ENCODE measurements at places on chromosomes 3 and 15.
A peak's percentile ranks its signal among the peaks of the same experiment; 100 is the strongest.

- DNase-seq: peak; percentile 9
Measured at GRCh38 chr3:37967260-37967881, 23.2 kb upstream of the VILL start.

DNA sequence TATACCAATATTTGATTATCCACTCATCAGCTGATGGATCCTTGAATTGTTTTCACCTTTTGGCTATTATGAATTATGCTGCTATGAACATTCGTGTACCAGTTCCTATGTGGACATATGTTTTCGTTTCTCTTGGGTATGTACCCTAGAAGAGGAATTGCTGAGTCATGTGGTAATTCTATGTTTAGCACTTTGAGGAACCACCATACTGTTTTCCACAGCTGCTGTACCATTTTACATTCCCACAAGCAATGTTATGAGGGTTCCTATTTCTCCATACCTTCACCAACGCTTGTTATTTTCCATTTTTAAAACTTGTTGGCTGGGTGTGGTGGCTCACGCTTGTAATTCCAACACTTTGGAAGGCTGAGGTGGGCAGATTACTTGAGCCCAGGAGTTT lies 62.9 kb downstream of the RPLP1 start:
- DNase-seq: no peak

- DNase-seq: no peak
Measured at GRCh38 chr3:57948781-57949242, 59.4 kb upstream of the FLNB start.

- no peak for DNase-seq
Measured at GRCh38 chr3:80769683-80770082, 991.8 kb downstream of the GBE1 start.

DNA sequence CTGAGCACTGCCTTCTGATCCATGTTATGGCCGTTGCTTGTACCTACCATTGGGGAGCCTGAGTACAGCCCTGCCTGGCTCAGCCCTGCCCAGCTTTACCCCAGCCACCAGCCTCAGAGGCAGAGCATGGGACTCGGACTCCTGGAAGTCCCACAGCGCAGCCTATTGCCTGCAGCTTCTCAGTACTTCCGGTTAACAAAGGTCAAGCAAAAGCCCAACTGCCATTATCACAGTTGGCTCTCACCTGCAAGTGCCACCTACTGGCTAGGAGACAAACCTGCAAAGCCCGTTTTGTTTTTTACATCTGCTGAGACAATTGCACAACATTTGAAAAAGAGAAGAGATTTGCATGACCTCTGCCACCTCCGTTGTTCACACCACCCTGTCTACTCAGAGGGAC lies 1081.7 kb downstream of the NAALADL2 start:
- no peak for DNase-seq

DNA sequence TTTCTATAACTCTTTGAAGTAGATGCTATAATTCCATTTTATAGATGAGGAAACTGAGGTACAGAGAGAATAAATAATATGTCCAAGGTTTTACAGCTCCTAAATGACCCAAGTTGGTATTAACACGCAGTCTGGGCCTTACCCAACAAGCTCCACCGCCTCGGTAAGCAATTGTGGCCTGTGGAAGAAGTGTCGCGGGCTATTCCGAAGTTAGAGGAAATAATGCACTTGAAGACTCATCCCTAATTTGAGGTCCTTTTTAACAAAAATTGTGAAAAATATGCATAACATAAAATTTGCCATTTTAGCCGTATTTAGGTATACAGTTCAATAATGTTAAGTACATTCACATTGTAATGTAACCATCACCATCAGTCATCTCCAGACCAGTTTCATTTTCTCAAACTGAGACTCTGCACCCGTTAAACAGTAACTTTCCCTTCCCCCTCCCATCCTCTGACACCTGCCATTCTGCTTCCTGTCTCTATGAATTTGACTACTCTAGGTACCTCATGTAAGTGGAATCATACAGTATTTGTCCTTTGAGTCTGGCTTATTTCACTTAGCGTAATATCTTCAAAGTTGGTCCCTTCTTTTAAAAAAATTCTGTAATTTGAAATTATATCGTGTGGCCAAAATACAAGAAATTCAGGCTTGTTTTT lies 18.2 kb downstream of the IDH3A start:
- DNase-seq: no peak

DNA sequence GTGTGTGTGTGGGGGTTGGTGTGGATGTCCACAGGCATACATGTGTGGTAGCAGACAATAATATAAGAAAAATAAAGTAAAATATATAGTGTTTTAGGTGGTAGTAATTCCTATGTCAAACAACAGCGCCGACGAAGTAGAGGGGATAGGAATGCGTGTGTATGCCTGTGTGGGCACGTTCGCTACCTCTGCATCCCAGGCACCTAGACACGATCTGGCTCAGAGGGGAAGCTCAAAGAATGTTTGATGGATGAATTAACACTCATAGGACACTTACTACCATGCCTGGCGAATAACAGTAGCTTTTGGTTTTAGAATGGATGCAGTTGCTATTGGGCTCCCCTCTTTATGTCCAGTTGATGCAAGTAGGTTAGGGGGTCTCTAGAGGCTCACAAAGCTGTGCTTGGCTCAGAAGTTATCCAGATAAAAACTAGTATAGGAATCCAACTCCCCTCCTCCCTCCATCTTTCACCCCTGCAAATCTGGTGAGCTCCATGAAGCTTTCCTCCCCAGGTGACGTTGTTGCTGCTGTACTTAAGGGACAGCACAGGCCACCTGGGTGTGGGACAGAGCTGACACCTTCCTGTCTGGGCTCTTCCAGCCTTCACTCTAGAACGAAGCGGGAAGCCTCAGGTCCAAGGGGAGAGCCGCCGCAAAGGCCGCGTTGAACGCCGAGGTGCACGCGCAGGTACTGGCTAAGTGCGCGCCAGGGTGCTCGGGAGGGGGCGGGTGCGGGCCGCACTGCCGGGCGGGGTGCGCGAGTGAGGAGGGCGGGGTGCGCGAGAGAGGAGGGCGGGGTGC lies 192.6 kb upstream of the LYSMD4 start:
- DNase-seq: peak; percentile 72

GRCh38 chr3:146537603-146538002 lies 6.8 kb downstream of the PLSCR1 start:
- no peak for DNase-seq

DNA sequence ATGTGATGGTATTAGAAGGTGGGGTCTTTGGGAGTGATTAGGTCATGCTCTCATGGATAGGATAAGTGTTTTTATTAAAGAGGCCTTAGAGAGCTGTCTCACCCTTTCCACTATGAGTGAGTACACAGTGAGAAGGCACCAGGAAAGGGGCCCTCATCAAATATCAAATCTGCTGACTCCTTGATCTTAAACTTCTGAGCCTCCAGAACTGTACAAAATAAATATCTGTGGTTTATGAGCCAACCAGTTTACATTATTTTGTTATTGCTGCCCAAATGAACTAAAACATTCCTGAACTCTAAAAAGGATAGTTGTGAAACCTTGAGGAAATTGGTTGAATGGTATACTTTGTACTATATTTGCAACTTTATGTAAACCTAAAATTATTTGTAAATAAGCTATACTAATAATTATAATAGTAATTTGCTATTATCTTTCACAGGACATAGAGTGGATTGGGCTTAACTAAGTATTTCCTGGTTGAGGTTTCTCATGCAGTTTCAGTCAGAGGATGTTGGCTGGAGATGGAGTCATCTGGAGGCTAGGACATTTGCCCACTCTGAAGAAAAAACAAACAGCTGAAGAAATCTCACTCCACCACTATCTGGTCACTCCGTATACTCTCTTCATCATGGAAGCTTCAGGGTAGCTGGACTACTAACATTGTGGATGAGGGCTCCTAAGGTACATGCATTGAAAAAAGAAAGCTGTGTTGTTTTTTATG lies 1068.6 kb upstream of the CADM2 start:
- DNase-seq: no peak

GRCh38 chr3:177069514-177070329 lies 127.6 kb downstream of the TBL1XR1 start:
- no peak for DNase-seq

- no peak for DNase-seq
Measured at GRCh38 chr3:52393131-52393807, 51.6 kb downstream of the SEMA3G start.

DNA sequence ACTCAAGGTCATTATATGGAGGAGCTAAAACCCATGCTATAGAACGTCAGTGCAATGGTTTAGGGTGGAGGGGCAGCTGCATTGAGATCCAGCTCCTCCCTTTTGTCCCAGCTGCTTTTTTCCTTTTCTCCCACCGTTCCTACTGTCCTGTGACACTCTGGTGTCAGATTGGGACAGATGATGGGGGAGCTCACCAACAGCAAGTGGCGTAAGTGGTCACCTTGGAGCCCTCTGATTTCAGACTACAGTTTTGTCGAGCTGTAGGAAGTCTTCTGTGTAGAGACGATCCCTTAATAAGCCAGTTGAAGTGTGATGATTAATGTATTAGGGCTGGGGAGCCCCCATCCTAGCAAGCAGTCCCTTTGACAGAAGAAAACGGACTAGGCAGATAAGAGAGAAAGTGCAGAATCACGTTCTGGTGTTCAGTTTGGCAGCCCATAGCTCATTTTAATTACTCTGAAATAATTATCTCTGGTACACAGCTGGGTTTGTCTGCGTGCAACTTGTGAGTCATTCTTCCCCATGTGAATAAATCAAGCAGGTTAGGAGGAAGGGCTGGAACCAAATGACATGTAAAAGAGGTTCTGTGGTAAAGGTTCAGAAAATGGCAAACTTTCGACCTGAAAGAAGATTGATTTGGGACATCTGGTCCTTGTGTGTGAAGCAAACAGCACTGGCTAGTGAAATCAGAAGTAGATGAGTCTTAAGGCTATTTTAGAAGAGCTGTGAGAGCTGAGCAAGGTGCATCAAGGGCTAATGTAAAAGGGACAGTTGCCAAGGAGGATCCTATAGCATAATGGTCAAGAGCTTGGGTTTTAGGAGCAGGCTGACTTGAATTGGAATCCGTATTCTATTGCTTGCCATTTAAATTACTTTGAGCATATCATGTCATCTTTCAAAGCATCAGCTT lies 241.4 kb downstream of the EDEM1 start:
- no peak for DNase-seq

GRCh38 chr3:50264383-50264963 lies 4.5 kb upstream of the SEMA3B start:
- DNase-seq: no peak

GRCh38 chr15:56367156-56367555 lies 1.9 kb downstream of the TEX9 start:
- DNase-seq: no peak

DNA sequence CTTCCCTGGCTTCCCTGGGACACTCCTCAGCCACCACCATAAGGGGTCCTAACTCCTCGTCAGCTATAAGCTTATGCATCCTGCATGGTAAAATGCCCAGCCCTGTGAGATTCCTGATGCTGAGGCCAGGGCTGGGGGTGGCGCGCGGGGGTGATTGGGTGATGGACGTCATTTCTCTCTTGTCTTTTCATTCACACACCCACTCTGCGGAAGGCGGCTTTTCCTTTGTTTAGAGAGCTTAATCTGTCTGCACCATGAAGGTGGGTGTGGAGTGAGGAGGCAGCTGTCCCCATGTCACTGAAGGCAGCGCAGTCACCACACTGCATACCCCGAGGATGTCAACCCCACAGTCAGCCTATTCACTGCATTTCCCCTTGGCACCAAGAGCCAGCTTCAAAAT lies 110.0 kb upstream of the NSMCE3 start:
- DNase-seq: no peak

- no peak for DNase-seq
Measured at GRCh38 chr3:111813441-111813840, 45.6 kb upstream of the PHLDB2 start.

DNA sequence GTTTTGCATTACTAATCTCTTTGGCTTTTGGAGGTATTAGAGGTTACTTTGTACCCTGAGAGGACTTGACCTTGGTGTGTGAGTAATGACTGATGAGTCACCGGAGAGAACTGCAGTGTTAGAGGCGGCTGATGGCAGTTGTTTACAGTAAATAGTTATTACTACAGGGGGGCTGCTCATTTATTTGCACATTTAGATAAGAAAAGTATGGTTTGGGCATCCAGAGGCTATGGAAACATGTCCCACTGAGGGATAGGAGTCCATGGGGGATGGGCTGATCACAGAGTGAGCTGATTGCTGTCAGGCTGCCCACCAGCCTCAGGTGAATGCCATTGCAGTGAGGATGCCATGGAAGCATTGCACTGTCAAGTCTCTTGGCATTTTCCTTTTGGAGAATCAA lies 17.3 kb upstream of the STAC start:
- no peak for DNase-seq

- DNase-seq: no peak
Measured at GRCh38 chr3:118636841-118637240, 397.8 kb downstream of the IGSF11 start.

- DNase-seq: no peak
Measured at GRCh38 chr3:23474580-23475357, 271.6 kb downstream of the UBE2E2 start.
